ENCODE measurements at places on chromosomes 5 and 9.

DNA sequence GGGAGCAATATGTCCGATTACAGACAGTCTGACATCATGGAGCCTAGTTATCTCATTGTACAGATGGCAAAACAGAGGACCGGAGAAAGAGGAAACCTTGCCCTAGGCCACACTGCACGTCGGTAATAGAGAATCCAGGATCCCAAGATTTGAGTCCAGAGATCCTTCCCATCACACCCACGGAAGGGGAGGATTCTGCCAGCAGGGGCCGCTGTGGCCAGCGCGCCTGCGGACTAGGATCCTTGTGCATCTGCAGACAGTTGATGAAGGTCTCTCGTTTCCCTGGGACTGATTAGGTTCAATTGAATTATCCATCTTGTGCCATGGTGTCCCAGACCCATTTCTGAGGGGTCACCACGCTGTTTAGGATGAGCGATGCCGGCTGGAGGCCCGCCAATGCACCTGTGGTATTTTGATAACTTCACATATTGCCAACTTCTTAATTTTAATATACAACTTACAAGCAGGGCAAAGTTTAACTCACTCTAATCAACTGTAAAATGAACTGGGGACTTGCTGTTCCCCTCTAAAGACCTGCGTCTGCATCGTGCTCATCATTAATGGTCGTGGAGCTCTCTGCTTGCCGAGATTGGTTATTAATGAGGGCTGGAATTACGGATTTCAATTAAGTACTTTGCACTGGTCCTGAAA lies 592.7 kb upstream of the BRINP1 start:
- DNase-seq: no peak

DNA sequence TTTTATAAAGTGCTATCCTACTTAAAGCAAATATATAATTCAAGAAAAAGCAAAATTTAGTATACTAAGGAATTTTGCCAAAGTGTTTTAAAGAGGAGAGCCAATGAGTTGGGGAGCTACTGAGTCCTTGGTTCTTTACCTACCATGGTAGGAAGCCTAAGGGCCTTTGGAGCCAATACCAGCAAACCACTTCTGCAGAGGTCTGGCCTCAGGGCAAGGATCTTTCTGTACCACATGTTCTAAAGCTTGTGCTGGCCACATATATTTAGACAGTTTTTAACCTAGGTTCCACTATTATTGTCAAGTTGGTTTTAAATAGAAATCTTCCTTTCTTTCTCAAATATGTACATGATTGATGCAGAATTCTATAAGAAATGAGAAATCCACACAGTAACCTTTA lies 172.3 kb upstream of the NREP start:
- DNase-seq: no peak

DNA sequence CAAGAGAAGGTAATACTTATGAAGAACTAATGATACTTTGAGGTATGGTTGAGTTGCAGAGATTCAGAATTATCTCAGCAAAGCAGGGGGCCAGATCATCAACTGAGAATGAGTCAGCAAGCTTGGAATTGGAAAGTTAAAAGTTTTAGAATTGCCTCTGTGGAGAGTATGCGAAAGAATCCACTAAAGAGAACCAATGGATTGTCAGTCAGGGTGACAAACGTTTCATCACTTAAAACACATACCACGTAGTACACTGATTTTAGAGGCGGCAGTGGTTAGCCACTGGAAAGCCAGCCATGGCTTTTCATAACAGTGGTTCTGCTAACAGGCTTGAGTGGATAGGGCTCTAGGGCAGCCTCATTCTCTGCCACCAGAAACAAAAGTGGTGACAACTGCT lies 30.7 kb downstream of the AOPEP start:
- no peak for DNase-seq

DNA sequence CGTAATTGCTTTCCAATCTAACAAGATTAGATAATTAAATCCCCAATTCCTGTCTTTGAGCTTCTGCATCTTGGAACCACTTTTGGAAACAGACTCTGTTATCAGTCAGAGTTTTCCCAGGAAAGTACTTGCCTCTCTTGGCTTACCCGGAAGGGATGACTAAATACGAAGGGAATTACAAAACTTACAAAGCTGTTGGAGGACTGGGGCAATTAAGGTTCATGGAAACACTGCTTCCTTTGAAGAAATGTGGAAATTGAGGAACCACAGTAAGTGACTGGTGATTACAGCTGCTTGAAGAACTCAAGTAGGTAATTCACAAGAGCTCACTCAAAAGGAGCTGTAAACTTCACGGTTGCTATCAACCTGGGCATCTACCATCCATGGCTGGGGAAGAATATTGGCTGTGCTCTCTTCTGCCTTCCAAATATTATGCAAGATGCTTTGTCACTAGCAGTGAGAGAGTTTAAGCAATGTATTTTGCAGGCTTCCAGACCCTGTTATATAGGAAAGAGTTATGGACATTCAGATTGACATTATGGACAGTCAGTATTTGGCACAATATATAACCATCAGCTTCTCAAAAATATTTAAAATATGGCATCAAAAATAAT lies 104.6 kb upstream of the MAN2A1 start:
- DNase-seq: no peak

DNA sequence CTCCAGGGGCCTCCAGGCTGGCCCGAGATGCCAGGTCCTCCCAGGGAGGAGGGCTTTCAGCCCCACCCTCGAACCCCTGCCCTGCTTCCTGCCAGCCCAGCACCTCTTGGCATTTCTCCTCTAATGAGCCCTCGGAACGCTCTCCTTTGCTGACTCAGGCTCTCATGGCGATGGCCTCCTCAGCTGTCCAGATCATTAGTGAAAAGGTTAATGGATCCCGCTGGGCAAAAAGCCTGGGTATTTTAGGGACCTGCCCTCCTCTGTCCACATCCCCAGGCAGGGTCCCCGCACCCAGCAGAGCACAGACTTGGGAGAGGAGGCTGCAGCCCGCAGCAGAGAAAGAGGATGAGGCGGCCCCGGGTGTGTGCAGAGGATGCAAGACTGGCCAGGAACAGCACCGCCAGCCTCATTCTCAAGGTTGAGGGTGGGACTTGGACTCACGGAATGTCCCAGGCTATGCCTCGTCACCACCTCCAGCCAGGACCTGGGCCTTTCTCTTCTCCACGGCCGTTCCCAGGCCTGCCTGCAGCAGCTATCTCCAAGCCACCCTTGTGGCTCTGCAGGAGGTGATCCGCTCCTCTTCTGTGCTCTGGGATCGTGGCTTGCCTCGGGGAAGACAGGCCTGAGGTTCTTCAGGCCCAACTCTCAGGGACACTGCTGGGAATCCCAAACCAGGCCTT lies 23.0 kb upstream of the ADAMTS2 start:
- DNase-seq: no peak

DNA sequence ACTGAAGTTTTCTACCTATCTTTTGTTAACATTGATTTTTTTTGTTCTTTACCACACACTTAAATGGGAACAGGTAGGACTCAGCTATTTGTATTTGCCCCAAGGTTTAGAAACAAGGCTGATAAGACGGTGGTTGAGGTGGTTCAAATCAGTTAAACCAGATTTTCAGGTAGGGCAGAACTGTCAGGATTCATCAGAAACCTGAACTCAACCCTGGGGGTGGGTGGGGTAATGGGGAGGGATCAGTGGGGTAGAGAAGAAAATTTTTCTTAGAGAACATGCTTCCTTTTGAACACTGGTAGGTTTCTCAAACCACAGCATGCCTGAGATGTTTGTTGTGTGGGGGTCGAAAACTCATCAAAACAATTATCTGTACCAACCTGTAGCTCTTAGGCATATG lies 113.0 kb downstream of the BASP1 start:
- DNase-seq: no peak

DNA sequence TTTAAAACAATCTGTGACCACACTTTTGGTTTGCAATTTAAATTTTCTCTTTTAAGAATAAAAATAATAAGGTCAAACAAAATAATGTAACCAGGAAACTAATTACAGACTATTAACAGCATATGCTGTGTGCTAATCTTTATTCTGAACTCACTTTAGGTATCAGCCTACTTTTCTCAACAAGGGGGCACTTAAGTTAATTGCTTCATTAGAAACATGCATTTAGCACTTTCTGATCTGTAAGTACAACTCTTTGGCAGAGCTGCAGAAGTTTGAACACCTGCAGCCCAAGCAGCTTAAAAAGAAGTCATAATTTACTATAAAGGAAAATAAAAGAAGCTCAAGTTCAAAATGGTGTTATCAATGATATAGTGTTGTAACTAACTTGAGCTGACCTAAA lies 21.7 kb downstream of the XRCC4 start:
- no peak for DNase-seq

DNA sequence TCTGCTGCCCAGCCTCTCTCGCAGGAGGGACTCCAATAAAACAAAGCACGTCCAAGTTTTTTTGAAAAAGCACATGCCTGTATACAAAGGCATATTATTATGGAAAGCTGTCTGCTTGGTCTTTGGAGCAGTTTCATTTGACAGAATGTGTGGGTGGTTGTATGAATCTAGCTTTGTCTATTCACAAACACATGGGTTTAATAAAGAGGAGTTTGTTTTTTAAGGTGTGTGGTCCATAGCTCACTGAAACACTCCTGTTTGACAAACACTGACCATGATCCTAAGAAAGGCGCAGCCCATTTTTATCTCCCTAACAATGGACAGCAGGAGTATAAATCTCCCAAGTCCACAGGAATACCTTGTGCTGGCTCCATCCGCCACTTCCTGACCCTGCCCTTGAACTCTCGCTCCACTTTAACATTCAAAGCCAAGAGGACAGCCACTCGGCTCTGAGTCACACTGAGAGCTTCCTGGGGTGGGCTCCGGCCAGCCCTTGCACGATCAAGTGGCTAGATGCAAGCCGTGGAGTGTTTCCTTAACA lies 371.9 kb downstream of the EBF1 start:
- DNase-seq: no peak

GRCh38 chr5:32522429-32523143 lies 62.8 kb upstream of the SUB1 start:
- no peak for DNase-seq

GRCh38 chr9:85339338-85339737 lies 402.4 kb downstream of the AGTPBP1 start:
- no peak for DNase-seq

Data from stimulated activated CD8-positive, alpha-beta memory T cell treated with anti-CD3 and anti-CD28 coated beads, Interleukin-4, amount 100 ng/mL, for 4 hours (primary cell).